NCI-H2081 treated with DMSO at 0.1 percent for 48 hours (cell line): ENCODE measurements at places on chromosomes 6 and 20.

DNA sequence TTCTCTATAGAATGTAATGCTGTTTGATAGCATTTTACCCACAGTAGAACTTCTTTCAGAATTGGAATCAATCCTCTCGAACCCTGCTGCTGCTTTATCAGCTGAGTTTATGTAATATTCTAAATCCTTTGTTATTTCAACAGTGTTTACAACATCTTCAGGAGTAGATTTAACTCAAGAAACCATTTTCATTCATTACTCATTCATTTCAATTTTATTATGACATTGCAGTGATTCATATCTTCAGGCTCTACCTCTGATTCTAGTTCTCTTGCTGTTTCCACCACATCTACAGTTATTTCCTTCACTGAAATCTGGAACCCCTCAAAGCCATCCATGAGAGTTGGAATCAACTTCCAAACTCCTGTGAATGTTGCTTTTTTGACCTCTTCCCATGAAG lies 93.7 kb downstream of the ZFAND3 start:
- DNase-seq, result no peak

- DNase-seq, result no peak
Measured at GRCh38 chr6:82017288-82017687, 230.3 kb downstream of the IBTK start.

GRCh38 chr6:137443901-137444300 lies 50.3 kb downstream of the OLIG3 start:
- DNase-seq, result no peak

DNA sequence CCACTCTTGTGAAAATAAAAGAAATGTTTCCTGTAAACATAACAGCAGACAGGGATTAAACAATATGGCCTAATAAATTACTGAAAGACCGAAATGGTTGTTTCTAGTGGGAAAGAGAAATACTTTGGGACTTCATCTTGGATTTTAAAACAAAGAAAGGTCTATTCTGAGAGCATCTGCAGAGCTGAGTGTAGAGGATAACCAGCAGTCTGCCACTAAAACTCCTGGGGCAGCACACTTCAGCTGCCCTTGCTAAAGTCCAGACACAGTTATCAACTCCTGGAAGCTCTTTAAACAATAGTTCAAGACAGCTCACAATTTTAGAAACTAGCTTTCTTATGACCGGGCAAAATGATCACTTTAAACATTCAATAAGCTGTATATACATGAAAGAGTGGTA lies 38.6 kb downstream of the AKIRIN2 start:
- DNase-seq, result no peak

DNA sequence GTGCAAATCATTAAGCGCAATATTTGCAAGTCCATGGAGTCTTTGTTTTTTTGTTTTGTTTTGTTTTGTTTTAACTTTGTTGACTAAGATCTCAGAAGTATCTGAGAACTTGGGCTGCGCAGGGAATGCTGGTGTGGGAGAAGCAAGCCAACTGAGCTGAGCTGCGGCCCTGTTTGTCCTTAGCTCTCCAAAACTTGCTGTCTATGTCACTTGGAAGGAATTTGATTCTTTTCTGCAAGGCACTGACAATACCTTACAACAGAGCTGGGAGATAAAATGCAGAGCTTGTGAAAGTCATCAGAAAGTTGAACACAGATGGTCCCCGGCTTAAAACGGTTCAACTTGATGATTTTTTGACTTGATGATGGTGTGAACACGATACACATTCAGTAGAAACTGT lies 5.4 kb downstream of the SLC22A23 start:
- DNase-seq, result no peak
